ENCODE measurements at places on chromosomes 11 and 22.

DNA sequence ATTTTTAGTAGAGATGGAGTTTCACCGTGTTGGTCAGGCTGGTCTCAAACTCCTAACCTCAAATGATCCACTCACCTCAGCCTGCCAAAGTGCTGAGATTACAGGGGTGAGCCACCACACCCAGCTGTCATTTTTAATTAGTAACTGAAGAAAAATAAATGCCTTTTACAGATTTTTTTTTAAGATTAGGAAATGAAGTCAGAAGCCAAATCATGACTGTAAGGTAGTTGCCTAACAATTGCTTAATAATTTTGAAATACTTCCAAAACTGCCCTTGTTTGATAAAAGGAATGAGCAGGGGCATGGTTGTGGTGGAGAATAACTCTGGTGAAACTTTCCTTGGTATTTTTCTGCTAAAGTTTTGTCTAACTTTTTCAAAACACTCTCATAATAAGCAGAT lies 98.9 kb upstream of the SLC5A12 start:
- no peak for DNase-seq

GRCh38 chr11:125454047-125454446 lies 42.0 kb downstream of the FEZ1 start:
- no peak for DNase-seq

DNA sequence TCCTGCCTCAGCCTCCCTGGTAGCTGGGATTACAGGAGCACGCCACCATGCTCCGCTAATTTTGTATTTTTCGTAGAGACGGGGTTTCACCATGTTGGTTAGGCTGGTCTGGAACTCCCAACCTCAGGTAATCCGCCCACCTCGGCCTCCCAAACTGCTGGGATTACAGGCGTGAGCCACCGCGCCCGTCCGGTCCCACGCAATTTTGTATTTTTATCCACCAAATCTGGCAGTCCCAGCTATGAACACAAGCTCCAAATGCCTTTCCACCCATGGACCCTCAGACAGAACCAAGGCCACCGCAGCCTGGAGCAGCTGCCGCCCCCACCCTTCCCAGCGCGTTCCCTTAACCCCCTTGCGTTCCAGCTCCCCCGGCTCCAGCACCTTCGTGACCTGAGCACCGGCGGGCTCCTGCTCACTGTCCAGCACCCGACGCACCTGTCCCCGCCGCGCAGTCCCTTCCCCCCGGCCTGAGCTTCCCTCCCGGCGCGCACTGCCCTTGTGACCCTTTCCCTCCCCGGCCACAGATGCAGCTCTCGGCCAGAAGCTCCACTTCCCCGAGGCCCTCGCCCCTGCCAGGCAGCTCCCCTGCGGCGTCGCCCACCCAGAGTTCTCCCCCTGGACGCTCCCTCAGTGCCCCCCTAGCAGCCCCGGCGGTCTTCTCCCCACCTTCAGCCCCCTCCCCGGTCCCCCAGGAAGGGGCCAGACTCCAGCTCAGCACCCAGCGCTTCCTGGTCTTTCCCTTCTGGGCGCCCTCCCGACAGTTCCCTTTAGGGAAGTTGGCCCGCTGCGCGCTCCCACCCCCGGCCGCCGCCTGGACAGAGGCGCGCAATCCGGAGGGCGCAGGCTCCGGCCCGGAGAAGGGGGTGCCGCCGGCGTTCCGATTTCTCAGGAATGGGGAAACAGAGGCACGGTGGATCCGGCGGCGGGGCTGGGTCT lies 5.6 kb upstream of the ZBED4 start:
- DNase-seq: peak; percentile 91

GRCh38 chr11:47376525-47377371 lies 1.6 kb downstream of the SPI1 start:
- DNase-seq: peak; percentile 90

- DNase-seq: peak; percentile 98
Measured at GRCh38 chr11:10454878-10455631, at the start of gene AMPD3. TSS of gene AMPD3 (plus strand) at chr11:10455264. CDS start at chr11:10461520, 6,256 bp downstream.

- DNase-seq: no peak
Measured at GRCh38 chr22:46584081-46584921, 35.9 kb upstream of the GRAMD4 start.

Measured in suppressor macrophage treated with lipopolysaccharide for 1 hour (primary cell).